HEK293T (cell line): ENCODE measurements at places on chromosomes 16 and 17.

DNA sequence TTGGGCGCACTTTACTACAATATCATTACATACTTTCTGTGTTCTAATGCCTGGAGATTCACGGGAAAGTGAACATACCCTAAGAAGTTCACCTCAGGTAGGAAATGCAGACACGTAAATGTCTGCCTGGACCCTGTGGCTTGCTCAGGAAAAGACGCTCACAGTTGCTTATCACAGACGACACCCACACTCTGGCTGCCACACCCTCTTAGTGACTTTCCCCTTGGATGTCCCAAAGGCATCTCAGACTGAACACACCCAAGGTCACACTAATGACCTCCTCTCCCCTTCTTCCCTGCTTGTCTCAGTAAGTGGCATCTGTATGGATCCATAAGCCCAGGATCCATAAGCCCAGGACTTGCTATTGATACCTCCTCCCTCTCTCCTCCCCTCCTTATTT is 32.6 kb downstream of the CDRT15 start:
- no peak for DNase-seq

DNA sequence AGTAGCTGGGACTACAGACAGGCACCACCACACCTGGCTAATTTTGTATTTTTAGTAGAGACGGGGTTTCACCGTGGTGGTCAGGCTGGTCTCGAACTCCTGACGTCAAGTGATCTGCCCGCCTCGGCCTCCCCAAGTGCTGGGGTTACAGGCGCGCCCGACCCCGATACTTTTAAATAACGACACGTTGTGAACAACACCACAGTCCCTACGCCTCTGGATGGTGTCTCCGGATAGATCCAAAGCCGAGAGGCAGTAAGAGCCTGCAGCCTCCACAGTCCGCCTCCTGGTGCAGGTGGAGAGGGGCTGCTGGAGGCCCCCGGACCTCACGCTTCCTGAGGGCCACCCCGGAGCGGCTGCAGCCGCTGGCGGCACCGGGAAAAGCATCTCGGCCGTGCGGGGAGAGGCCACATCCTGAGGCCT is 741 bp upstream of the TLCD3A start:
- DNase-seq = no peak

DNA sequence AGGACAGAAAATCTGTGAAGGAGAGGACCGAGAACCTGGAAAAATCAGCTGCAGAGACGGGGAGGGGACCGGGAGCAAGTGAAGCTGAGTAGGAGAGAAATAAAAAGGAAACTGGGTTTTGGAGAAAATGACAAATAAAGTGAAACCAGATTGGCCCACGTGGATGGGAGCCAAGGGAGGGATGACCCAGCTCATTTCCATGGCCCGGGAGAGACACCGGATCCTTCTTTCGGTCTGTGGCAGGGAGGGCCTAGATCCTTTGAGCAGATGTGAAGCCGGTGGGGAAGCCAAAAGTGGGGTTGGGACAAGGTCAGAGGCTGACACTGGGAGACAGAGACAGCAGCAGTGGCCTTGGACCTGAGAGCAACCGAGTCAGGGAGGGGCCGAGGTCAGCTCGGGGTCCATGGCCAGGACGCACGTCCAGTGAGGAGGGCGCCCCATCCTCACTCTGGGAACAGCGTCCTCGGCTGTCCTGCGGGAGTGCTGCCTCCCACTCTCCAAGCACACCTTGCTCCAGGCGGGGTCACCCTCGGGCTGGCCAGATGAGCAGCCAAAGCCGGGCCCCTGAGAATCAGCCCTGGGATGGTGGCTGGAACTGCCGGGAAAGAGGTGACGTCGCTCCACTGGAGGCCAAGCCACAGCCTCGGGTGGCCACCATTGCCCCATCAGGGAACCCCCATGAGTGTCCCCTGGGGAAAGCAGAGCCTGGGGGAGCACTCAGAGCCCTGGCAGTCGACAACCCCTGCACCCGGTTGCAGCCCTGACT is 50.8 kb upstream of the CDR2 start:
- no peak for DNase-seq

- no peak for DNase-seq
Observed at GRCh38 chr16:56649820-56650219, 1.9 kb upstream of the MT1B start.

DNA sequence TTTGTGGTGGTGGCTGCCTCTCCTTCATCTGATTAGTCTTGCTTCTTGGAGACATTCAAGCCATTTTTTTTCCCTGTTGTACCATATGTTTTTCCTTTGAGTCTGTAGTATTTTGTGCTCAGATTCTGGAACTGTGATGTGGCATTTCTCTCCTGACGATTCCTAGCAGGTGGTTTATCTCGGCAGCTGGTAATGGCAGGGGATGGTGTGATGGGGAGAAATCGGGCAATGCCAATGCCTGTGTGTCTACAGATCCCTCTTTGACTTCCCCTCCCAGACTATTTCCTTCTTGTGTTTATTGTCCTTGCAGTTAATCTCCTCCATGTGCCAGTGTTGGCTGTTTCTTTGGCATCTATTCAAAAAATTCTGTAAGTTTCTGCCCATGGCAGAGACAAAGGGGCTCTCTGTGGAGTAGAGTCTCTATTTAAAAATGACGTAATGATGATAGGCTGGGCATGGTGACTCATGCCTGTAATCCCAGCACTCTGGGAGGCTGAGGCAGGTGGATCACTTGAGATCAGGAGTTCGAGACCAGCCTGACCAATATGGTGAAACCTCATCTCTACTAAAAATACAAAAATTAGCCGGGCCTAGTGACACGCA is 90.2 kb upstream of the ERCC4 start:
- DNase-seq = no peak

GRCh38 chr16:70759666-70760065 is 41.3 kb downstream of the VAC14 start:
- DNase-seq = no peak
